IPS-NIHi11 (cell line): ENCODE measurements at places on chromosomes 6 and 20.

- no peak for DNase-seq
Measured at GRCh38 chr6:1027109-1027794, 284.6 kb upstream of the FOXQ1 start.

DNA sequence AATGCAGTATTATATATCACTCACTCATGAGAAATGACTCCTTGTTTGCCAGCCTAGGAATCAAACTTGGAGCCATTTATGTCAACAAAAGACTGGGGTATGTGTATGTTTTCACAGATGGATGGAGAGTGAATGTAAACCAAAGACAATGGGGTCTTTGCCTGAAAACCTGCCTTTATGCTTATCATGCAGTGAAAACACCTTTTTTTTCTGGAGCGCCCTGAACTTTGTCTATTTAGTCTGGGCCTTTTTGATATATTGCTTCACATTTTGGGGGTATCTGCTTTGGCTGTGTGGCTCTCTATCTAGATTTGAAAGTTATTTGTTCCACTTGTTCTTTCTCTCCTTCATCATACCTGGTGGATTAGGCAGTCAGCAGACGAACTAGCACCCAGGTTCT lies 848.5 kb upstream of the FLRT3 start:
- no peak for DNase-seq

DNA sequence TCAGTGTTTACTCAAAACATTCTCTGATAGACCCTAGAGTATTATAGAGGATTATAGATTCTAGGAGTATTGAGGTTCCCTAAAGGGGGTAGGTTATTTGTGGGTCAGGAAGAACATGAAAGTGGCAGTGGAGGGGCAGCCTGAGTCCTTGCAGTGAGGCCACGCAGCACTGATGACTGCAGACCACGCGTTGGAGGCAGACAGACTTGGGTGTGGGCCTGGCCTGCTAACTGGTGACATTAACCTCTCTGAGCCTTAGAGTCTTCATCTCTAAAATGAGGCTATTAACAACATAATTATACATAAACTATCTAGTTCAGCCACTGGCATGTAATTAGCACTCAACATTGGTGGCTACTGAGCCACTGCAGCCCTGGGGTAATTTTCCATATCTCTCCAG lies 16.1 kb downstream of the MTCL3 start:
- DNase-seq: no peak

DNA sequence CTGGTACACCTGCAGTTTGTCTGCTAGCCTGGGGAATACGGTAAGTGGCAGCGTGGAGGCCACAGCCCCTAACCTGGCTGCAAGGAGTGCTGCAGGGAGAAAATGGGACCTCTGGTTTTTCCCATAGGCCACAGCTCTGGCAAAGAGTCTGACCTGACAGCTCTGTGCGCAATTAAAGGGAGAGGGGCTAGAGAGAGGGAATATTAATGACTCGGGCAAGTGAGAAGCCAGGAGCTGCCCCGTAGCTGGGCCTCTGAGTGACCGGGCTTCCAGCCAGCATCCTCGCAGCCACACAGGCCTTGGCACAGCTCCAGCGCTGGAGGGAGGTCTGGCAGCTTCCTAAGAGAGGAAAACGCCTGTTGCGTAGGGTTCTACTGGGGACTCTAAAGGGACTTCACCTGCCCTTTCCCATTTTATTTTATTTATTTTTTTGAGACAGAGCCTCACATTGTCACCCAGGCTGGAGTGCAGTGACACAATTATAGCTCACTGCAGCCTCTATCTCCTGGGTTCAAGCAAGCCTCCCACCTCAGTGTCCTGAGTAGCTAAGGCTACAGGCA lies 18.2 kb upstream of the OCSTAMP start:
- no peak for DNase-seq

- DNase-seq: no peak
Measured at GRCh38 chr6:13397359-13398068, 69.2 kb upstream of the TBC1D7 start.

- DNase-seq: peak; percentile 67
Measured at GRCh38 chr20:40160097-40160550, 528.9 kb downstream of the MAFB start.

DNA sequence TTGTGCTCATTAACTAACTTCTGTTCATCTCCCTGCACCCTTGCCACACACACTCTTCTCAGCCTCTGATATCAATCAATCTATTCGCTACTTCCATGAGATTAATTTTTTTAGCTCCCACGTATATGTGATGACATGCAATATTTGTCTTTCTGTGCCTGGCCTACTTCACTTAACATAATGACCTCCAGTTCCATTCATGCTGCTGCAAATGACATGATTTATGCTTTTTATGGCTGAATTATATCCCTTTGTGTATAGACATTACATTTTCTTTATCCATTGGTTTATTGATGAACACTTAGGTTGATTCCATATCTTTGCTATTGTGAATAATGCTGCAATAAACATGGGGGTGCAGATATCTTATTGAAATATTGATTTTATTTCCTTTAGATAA lies 50.8 kb upstream of the SPTLC3 start:
- DNase-seq: no peak

GRCh38 chr6:18087396-18088165 lies 34.9 kb downstream of the NHLRC1 start:
- DNase-seq: no peak

DNA sequence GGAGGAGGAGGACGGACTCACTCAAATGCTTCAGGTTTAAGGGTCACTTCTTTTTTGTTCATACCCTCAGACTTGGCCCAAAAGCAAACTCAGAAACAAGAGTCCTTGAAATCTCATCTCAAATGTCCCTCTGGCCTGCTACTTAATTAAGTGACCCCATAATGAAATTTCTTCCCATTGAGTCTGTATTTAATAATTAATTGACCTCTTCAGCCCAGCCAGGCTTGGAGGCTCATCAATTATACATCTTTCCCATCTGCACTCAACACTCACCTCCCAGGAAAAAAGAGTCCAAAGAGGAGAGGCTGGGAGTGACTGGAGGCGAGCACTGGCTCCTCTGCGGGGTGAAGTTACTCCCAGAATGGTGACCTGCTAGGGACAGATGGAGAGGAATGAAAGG lies 90.5 kb upstream of the EYA2 start:
- DNase-seq: no peak

GRCh38 chr6:168002804-168003203 lies 5.3 kb downstream of the KIF25 start:
- DNase-seq: no peak

- no peak for DNase-seq
Measured at GRCh38 chr20:23205211-23205610, 119.1 kb upstream of the CD93 start.

- DNase-seq: no peak
Measured at GRCh38 chr20:62183426-62184142, 756 bp downstream of the MTG2 start.

GRCh38 chr20:9442858-9443257 lies 71.5 kb upstream of the LAMP5 start:
- DNase-seq: no peak

GRCh38 chr6:27495386-27496135 lies 22.7 kb upstream of the ZNF184 start:
- DNase-seq: peak; percentile 52

GRCh38 chr6:88920774-88921733 lies 42.4 kb downstream of the RNGTT start:
- no peak for DNase-seq

- peak; percentile 86 for DNase-seq
Measured at GRCh38 chr6:79947191-79948186, at the start of gene ELOVL4. Gene ELOVL4, minus strand, starts transcription at chr6:79947553. Its CDS starts 274 bp downstream, at chr6:79947279.

- DNase-seq: no peak
Measured at GRCh38 chr6:57252975-57253374, 30.9 kb upstream of the RAB23 start.

GRCh38 chr20:39904476-39905112 lies 784.4 kb downstream of the MAFB start:
- DNase-seq: no peak

DNA sequence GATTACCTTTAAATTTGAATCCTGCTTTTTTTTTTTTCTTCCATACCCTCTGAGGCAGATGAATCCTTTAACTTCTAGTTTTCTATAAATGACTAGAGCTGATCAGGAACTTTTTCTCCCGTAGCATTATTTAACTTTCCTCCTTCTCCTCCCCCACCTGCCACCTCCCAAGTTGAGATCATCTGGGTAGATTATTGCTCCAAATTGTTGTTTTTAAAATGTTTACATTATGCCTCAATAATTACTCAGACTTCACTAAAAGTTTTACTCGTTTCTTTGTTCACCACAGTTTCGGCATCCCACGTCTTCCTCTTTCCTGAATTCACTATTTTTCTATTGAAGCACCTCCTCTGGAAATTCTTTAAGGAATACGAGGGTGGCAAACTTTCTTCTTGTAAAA lies 16.6 kb upstream of the SCUBE3 start:
- DNase-seq: no peak

- no peak for DNase-seq
Measured at GRCh38 chr6:20916086-20916485, 381.8 kb downstream of the CDKAL1 start.

- DNase-seq: peak; percentile 88
Measured at GRCh38 chr6:159042003-159042825, 2.6 kb downstream of the TAGAP start.

- DNase-seq: no peak
Measured at GRCh38 chr6:153084393-153084792, 46.7 kb downstream of the RGS17 start.

DNA sequence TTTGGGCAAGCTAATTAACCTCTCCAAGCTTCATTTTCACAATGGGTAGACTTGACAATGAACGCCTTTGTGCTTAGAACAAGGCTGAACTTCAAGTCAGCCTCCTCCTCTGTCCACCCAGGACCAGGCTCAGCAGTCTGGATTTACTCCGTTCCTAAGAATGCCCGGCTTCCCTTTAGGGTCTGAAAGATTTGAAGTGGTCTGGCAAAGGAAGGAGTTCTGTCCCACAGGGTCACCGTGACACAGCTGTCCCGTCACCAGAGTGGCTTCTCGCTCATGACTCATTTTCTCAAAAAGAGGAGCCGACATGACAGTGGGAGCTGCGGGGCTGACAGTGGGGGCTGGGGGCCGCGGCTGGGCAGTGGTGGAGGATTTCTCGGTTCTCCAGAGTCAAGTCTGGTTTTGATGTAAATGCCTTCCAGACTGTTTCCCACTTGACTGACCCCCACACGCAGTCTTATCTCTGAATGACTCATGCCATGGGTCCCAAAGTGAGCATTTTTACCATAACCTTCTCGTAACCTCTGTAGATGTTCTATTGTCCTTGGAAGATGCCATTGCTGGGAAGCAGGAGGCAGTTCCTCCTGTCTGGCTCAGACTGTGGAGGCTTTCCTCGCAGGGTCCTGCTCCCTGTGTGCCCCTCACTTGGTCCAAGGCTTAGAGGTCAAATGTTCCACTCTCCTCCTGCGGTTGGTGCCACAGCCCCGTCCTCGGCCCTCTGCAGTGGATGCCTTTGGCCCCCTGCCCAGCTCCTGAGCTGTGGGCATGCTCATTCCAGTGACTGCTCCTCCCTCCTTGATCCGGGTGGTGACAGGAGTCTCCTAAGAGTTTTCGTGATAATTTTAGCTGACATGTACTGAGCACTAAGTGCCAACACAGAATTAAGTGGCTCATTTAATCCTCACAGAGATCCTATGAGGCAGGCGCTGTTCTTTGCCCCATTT lies 253.1 kb downstream of the FNDC1 start:
- DNase-seq: no peak

- no peak for DNase-seq
Measured at GRCh38 chr20:37932919-37933318, 30.0 kb downstream of the VSTM2L start.

- no peak for DNase-seq
Measured at GRCh38 chr6:85703406-85703805, 60.7 kb upstream of the SYNCRIP start.

DNA sequence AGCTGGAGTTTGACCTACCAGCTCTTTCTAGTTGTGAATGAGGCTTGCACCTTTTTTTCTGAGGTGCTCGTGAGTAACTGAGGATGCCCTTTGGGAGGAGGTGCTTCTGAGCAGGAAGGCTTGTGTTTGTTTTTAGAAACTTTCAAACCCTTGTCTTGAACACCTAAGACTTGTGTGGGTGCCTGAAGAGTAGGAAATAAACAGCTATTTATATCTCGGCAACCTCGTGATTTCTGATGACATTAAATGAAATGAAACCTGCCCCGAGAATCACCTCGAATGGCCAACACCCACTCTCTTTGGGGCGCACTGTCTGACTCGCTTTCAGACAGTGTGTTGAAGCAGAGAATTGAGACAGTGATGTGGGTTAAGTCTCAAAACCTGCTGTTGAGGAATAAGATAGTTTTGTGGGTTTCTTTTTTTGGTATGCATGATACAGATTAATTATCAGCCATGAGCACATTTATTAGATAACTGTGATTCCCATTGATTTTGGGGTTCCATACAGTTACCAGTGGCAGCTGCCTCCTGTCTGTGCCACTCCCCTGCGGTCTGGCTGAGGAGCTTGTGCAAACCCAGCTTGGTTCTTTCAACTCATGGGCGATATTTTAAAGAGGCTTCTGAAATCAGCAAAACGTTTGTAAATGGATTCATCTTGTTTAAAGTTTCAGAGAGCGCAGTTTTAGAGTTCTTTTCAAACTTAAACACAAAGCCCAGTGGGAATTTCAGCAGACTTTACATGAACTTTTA lies 8.4 kb downstream of the IRF4 start:
- no peak for DNase-seq

GRCh38 chr6:107171513-107171912 lies 56.2 kb upstream of the BEND3 start:
- DNase-seq: no peak

DNA sequence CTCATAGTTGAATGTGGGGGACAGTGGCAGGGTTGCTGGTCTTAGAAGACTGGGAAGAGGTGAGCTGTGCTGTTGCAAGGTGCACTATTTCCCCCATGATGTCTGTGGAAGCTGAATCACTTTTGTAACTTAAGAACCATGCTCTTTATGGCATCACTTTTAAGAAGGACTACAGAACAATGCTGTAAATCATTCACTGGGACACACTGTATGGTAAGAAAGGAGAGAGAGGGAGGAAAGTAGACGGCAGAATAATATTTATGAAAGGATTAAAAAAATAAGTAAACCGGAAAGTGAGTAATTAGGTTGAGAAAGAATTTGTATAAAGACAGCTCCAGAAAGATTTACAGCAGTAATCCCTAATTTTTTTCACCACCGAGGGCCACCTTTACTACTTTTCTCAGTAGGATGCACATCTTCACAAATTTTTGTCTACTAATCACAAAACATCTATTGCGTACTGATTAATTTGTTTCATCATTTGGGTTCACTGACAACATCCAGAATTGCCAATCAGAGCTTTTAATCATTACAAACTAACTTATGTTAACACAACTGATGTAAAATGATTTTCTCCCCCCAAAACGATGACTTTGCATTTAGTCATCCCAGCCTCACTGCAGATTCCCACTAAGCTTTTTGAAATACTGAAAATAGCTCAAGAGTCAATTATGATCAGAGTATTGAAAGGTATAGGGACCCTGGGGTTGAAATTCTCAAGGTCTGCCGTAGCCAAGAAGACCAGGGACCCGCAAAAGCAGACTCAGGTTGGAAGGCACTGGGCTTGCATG lies 560.7 kb upstream of the NOX3 start:
- DNase-seq: no peak

DNA sequence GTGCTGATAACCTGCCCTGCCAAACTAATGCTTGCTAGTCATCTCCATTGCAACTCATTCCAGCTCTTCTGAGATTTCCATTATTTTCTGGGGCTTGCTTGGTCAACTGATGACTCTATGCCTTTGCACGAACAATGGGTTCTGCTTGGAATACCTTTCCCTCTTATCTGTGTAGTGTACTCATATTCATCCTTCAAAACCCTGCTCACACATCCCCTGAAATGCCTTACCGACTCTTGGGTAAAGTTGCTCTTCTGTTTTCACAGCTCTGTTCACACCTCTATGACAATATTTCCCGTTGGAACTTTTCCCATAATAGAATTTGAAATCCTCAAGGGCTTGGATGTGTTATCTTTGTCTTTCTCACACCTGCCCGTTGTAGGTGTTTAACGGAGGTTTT lies 331.0 kb upstream of the SOX4 start:
- DNase-seq: no peak
